Smooth muscle cell of the pulmonary artery (primary cell): ENCODE measurements at places on chromosomes 2 and 18. TPM values are rescaled to one million over a fixed set of nuclear protein-coding genes. Genes with fewer than 3 reads are reported as not detected.

CAPN13 gene
- not detected in 2 replicates for total RNA-seq

DUSP11 gene
- 19.6 and 20.3 TPM in 2 replicates for total RNA-seq

NYAP2 gene
- total RNA-seq, result not detected in 2 replicates

ASB18 gene
- not detected in 2 replicates for total RNA-seq

E2F6 gene
- 8.5 and 10.1 TPM in 2 replicates for total RNA-seq

C2orf81 gene
- 1.2 and 3.5 TPM in 2 replicates for total RNA-seq

ASB1 gene
- 45.4 and 109 TPM in 2 replicates for total RNA-seq

KYNU gene
- total RNA-seq, result 0.20 and 1.0 TPM in 2 replicates

TMX3 gene
- total RNA-seq, result 71.7 and 101 TPM in 2 replicates

SCYGR4 gene
- total RNA-seq, result not detected in 2 replicates

OTX1 gene
- 0.13 TPM in 1 of 2 replicates, not detected in the other for total RNA-seq

IL36A gene
- not detected in 2 replicates for total RNA-seq

ANKRD30BL gene
- total RNA-seq, result not detected in 2 replicates

NT5DC4 gene
- total RNA-seq, result 0.33 TPM in 1 of 2 replicates, not detected in the other

LBX2 gene
- 0.59 and 4.5 TPM in 2 replicates for total RNA-seq

KCNG3 gene
- not detected in 2 replicates for total RNA-seq

MYOM1 gene
- 2.5 and 4.3 TPM in 2 replicates for total RNA-seq

ETAA1 gene
- total RNA-seq, result 8.3 and 13.9 TPM in 2 replicates

SLC9A2 gene
- total RNA-seq, result not detected in 2 replicates

KCTD1 gene
- total RNA-seq, result 14.9 and 26.8 TPM in 2 replicates

C18orf32 gene
- 19.4 and 20.3 TPM in 2 replicates for total RNA-seq

SDC1 gene
- 3.1 and 44.3 TPM in 2 replicates for total RNA-seq

GREB1 gene
- total RNA-seq, result 0.17 and 0.52 TPM in 2 replicates

COMMD1 gene
- total RNA-seq, result 29.2 and 31.9 TPM in 2 replicates

SH2D6 gene
- 0.36 TPM in 1 of 2 replicates, not detected in the other for total RNA-seq

INO80D gene
- total RNA-seq, result 9.0 and 9.6 TPM in 2 replicates

SERPINB2 gene
- 0.50 and 14.4 TPM in 2 replicates for total RNA-seq

UGT1A10 gene
- total RNA-seq, result 0.10 and 0.13 TPM in 2 replicates

GREB1L gene
- total RNA-seq, result 0.85 and 1.0 TPM in 2 replicates

FAM210A gene
- 39.8 and 49.6 TPM in 2 replicates for total RNA-seq

C2orf66 gene
- total RNA-seq, result 0.20 and 0.59 TPM in 2 replicates

MAPK4 gene
- total RNA-seq, result under 0.01 TPM in 1 of 2 replicates, not detected in the other

DOCK10 gene
- 18.3 and 37.3 TPM in 2 replicates for total RNA-seq

TTC27 gene
- 18.5 and 25.6 TPM in 2 replicates for total RNA-seq

PIGN gene
- 39.6 and 56.6 TPM in 2 replicates for total RNA-seq

MERTK gene
- 0.69 and 0.91 TPM in 2 replicates for total RNA-seq

CCDC85A gene
- 0.13 and 1.6 TPM in 2 replicates for total RNA-seq

CROCC2 gene
- 0.13 TPM in 1 of 2 replicates, not detected in the other for total RNA-seq

SATB2 gene
- total RNA-seq, result 9.8 and 11.7 TPM in 2 replicates

CFC1 gene
- not detected in 2 replicates for total RNA-seq

SLC4A3 gene
- total RNA-seq, result 4.0 and 7.0 TPM in 2 replicates
